EH (cell line): ENCODE measurements at places on chromosomes 13 and 19.

DNA sequence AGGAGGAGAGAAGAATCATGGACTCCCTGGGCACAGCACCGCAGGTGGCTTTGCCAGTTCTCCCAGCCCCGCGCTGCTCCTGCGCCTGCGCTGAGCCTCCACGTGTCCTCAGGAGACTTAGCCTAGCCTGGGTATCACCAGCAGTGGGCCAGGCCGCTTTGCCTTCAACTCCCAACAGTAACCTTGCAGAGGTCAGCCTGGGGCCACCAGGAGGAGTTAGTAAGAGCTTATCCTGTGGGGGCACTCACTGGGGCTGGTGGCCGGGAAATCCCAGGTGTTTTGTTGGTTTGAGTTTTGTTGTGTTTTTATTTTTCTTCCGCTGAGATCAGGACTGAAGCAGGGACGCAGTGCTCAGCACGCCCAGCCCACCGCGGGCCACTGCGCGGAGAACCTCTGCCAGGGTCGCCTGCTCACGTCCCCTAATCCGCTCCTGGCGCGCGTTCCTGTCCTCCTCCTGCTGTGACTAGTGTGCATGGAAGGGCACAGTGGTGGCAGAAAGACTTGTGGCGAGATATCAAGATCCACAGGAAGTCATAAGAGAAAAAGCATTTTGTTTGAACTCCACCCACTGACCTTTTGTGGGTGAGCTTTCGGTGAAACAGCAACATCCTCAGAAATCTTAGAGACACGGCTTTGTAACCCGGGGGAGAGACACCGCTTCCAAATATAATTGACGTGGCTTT, 207.4 kb upstream of the RFC3 start:
- DNase-seq: no peak

GRCh38 chr13:46097663-46098062, 7.2 kb downstream of the CPB2 start:
- no peak for DNase-seq

GRCh38 chr19:10885201-10886169, 14.1 kb downstream of the CARM1 start:
- peak; percentile 34 for DNase-seq

GRCh38 chr19:30806311-30806710, 434.1 kb downstream of the ZNF536 start:
- DNase-seq: no peak

DNA sequence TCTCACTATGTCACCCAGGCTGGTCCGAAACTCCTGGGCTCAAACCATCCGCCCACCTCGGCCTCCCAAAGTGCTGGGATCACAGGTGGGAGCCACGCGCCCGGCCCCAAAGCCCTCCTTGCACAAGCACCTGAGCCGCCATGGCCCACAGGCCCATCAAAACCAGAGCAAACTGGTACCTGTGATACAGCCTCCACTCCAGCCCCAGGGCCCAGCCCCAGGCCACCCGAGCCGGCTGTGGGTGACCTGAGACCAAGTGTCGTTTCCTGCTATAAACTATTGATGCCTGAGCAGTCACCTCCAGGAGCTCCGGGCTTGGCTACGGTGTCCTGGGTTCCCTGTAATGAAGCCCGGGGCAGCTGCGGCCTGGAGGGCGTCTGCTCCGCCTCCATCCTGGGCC, 9.7 kb upstream of the PTBP1 start:
- DNase-seq: no peak

DNA sequence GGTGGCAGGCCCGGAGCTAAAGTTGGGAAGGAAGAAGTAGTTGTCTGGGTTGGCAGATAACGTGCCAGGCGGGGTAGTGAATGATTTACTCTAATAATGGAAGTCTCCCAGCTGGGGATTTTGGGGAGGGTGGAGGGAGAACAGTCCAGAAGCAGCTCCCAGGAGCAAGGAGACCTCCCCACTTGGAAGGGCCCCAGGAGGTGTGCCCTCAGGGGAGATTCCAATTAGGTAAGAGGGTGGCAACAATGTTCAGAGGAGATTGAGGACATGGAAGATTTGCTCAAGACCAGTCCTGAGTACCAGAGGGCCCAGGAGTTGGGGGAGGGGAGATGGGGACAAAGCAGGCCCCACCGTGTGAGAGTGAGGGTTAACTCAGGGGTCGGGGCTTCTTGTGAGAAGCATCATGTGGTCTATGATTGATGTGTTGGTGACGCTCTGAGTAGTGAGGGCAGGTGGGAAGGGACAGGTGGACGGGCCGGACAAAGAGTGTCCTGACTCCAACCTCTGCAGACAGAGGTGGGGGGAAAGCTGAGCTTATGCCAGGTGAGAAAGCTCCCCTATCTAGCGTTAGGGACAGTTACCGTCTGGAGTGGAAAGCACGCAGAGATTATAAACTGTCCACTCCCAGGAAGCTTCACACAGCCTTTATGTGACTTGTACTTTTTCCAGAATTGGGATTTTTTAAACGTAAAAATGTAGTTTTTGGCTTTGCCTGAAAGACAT, 3.5 kb downstream of the SPINT2 start:
- no peak for DNase-seq

- no peak for DNase-seq
Measured at GRCh38 chr13:27118428-27119054, 53.1 kb downstream of the USP12 start.

DNA sequence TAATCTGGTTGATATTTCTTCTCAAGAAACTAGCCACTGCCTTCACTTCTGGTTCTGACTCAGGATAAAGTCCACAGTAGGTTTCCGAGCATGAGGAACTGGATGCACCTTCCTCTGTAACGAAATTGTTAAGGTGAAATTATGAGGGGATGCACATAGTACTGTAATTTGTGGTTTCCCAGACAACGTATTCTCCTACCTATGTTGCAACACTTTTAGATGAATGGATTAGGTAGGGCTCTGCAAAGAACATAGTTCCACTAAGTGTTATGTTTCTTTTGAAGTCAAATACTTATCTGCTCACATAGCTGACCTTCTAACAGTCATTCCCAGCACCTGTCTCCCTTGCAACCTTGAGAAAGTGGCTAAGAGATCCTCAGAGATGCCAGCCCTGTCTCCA, 5.7 kb upstream of the ZC3H13 start:
- DNase-seq: no peak

GRCh38 chr19:54298357-54299125, 14.4 kb downstream of the LILRA5 start:
- no peak for DNase-seq

DNA sequence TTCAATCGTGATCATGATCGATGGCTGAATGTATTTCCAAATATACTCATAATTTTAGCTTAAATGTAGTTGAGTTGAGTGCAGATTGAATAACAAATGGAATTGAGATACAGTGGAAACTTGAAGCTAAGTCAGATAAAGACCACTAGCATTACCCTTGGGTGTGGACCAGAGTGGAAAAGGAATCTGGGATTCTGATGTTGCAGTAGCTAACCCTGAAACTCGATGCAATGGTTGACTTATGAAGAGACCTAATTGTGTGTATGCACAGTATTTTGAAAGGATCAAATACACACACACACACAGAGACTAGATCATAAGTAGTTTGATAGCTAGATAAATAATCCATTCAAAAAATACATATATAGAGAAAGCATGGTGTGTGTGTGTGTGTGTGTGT, 135.8 kb downstream of the RXFP2 start:
- DNase-seq: no peak

DNA sequence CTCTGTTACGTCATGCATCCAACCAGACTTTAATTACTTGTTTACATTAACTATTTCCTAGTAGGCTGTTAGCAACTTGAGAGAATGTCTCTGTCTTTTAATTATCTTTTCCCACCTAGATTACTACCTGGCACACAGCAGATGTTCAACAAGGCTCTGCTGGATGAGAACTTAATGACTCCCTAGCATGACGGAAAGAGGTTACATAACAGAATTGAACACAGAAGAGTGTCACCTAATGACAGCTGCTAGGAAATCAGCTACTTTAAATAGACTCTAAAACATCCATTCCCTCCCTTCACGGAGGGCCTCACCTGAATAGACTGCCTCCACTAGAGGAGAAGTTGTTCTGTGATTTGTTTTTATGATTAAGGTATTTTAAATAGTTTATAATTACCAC, 110.8 kb downstream of the TEX29 start:
- DNase-seq: no peak

DNA sequence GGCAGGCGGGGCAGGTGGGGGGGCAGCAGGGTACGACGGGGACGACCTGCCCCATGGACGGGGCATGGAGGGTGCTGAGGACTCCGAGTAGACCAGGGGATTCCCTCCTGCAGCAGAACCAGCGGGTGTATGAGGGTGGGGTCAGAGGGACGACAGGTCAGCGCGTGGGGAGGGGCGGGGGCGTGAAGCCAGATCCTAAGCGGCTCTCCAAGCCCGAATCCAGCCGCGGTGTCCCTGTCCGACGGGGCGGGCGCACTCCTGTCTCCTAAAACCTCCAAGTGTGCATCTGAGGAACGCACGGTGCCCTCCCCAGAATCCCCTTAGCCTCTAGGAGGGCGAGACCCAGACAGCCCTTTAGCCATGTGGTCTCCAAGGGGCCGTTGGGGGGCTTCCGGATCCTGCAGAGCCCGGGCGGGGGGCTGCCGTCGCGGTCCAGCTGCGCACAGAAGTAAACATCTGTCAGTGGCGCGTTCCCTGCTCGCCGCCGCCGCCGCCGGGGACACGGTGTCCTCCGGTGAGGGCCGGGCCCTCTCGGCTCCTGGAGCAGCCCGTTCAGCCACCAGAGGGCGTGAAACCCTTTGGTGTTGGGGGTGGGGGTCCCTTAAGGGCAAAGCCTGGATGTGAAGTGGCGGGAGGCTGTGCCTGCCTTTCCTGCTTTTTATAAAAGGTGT, 730 bp downstream of the NRTN start:
- DNase-seq: peak; percentile 57

DNA sequence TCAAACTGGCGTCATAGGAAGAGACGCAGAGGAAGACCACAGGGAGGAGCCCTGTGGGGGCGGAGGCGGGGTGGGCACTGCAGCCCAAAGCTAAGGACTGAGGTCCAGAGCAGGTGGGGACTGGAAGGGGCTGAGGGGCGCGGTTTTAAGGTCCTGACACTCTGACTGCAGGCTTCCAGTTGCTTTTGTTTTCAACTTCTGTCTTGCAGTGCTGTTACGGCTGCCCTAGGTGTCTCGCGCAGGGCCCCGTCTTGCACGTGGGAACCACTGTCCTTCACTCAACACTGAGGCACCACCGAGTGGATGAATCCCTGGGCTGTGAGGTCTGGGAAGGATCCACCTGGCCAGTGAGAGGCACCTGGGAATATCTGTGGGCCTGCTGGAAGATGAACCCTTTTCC, 76.0 kb downstream of the TEX29 start:
- DNase-seq: no peak

GRCh38 chr13:31224174-31224669, 24.4 kb downstream of the B3GLCT start:
- no peak for DNase-seq

DNA sequence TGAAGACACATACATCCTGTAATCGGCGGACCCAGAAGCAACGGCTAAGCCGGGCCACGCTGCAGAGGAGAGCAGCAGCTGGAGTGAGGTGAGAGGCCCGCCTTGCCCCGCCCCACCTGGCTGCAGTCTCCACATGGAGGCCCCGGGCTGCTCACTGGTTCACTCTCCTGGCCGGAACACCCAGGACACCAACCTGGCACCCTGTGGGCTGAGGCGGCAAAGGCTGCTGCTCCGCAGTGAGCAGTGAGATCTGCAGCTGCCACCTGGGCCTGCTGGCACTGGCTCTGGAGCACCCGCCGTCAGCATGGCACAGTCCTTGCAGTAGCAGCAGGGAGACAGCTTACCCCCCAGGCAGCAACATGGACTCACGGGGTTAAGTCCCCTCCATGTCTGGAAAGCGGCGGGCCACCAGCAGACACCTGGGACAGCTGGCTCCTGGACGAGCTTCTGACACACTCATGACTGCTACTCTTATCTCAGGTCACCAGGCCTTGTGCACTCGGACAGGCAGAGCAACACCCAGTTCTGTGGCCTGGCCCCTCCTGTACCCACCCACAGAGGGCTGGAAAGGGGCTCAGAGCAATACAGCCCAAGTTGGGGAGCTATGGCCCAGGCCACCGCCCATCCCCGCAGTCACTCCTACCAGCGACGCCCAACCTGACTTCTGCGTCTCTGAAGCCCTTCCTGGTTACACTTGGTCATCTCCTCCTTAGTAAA, 13.2 kb upstream of the KPTN start:
- no peak for DNase-seq

DNA sequence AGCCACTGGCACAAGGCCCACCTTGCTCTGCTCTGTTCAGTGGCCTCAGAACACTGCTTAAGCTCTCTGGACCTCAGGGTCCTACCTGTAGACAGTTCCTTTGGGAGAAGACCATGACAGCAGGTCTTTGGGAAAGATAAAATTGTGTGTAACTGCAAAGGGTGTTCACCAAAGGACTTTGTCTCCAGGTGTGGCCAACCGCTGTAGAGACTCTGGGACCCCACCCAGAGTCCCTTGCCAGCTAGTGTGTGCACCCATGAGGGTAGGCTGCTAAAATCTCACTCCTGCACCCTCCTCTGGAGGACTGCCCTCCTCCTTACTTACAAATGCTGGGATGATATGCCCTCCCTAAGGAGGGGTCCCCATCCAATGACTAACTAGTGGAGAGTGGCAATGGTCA, 211.2 kb downstream of the TSHZ3 start:
- no peak for DNase-seq

GRCh38 chr19:31595521-31595920, 246.3 kb upstream of the TSHZ3 start:
- DNase-seq: no peak

- peak; percentile 76 for DNase-seq
Measured at GRCh38 chr19:10269333-10270179, 1.4 kb upstream of the ICAM1 start.

DNA sequence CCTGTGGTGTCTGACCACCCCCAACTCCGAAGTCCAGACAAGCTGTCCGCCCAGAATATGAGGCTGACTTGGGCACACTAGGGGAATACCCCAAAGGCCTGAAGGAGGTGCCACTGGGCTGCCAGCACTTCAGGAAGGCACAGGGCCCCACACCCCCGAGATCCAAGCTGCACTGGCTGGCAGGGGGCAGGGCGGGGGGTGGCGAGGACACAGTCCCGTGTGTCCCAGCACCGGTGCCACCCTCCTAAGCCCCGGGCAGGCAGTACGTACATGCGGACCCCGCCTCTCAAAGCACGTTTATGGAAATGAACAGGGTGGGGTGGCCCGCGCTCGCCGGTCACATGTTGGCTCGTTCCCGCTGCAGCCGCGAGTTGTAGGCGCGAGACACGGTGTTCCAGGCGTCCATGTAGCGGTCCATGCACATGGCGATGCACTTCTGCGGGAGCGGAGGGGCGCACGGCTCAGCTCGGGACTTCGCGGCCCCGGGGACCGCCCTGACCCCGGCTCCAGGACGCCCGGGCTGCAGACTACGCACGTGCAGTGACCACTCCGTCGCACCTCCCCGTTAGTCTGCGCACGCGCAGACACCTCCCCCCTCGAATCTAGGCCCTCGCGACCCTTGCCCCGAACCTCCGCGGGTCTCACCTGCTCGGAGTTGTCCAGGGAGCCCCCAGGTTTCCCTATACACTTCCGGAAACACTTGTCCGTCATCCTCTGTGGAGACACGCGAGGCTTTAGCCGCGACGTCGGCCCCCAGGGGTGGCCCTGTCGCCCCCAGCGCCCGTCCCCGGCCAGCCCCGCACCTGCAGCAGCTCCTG, 566 bp downstream of the TIMM13 start:
- DNase-seq: peak; percentile 54
